DMS153 (cell line): ENCODE measurements at places on chromosomes 1 and 21.
A peak's percentile ranks its signal among the peaks of the same experiment; 100 is the strongest.

DNA sequence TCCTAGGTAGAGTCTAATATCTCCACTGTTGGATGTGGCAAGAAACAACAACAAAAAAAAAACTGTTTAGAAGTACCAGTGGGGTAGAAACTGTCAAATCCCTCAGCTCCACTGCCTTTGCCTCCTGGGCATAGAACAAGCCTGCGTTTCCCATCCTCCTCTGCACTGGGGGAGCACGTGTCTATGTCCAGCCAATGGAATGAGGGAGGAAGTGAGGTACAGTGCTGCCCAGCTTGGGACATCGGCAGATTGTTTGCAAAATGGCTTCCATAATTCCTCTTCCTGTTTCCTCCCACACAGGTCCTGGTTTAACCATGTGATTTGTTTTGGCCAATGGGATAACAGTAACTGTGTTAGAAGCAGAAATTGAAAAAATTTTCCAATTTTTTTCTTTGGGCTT, 39.1 kb downstream of the PSMG1 start:
- no peak for DNase-seq

- DNase-seq: no peak
Observed at GRCh38 chr1:56139836-56140235, 439.5 kb downstream of the PLPP3 start.

- no peak for DNase-seq
Observed at GRCh38 chr21:16455526-16455925, 725.7 kb downstream of the USP25 start.

DNA sequence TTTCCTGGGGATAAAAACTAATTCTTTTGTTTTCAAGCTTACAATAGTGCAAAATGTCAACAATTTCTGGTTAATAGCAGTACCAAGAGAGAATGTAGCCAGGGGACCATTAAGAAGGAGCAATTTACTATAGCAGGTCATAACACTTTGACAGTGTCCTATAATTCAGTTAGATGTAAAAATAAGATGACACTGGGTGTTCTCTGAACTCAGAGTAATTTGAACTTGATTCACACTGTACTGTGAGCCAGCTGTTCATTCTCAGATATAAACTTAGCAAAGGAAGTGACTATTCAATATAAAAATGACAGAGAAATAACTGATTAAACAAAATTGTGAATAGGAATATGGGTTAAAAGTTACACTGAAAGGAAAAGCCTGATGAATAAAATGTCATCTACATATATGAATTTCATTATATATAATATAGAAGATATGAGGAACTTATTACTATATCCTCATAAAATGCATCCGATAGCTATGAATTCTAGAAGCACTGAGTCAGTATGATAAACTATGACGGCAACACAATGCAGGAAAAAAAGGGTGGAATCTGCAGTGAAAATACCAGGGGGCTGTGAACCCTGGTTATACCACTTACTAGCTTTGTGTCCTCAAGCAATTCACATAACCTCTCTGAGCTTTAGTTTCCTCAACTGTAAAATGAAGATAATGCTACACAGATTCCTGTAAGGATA, 135.9 kb downstream of the ACBD6 start:
- no peak for DNase-seq

DNA sequence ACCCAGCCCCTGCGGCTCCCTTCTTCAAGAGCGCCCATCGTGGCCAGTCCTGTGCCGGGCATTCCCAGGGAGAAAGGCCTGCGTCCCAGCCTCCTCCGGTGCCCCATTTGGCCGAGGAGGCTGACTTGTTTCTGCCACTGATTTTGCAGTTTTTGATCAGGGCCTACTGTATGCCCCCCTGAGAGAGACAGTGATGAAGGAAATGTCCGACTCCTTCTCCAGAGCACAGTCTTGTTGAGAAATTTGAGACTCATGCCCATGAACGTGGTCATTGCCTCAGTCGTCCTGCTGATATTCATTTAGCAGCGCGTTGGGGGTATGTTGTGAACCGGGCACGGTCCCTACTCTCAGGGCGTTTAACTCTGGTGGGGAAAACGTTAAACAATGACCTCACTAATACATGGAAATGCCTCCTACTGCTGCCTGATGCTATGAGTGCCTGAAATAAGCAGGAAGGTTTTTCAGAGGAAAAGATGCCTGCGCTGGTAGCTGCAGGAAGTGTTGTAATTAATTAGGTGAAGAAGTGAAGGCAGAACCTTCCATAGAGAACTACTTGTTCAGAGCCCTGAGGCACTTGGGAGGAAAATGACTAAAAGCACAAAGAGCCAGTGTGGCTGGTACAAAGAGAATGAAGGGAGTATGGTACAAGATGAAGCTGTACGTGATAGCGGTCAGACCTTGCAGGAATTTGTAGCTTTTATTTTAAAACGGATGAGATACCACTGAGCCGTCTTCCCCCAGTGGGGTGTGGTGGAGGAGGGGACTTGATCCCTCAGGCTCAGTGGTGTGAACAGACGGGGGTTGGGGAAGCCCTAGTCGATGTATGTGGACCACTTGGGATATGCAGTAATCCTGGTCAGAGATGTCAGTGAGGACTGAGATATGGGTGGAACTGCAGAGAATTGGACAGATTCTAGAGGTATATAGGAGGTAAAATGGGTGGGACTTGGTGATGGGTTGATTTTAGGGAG, 730 bp downstream of the ZCCHC17 start:
- no peak for DNase-seq

DNA sequence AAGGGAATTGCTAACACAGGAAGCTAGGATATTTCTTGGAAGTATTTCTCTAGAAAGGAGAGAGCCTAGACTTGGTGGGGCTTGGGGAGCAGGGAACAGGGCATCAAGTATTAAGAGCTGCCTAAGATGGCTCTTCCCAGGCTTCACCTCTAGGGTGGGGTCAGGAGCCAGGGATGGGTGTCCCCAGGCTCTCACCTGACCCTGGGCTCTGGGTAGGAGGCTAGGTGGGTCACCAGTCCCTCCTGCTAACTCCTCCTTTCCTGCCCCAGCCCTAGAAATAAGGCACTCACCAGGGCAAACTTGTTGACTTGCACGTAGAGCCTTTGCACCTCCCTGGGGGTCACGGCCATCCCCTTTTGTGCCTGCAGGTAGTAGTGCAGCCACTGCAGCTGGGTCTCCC, 15.0 kb downstream of the ETNK2 start:
- DNase-seq: no peak

DNA sequence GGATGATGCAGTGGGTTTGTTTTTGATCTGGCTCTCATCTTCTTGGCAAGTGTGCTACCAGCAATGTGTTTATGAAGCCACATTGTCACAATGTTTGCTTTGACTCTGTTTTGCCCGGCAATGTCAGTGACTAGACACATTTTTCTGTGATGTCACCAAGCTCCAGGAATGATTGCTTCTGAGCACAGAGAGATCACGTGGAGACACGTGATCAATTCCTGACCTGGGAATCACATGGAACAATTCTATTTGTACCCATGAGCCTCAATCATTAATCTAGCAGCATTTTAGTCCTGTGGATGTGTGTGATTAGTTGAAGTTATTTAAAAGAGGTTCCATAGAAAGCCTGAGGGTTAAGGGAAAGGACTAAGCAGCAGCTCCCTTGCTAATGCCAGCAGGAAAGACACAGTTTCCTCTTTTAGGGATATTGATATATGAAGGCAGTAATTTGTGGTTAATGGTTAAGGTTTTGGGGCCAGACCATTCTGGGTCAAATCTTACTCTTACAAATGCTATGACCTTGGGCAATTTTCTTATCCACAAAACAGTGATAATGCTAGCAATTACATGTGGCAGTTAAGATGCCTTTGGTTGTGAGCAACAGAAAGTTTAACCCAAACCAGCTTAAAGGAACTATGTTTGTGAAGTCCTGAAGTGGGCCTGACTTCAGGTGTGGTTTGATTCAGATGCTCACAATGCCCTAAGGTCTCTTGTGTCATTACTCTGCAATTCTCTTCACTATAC, 59.0 kb downstream of the FASLG start:
- DNase-seq: peak; percentile 77

GRCh38 chr1:29121516-29121935, 2.2 kb downstream of the TMEM200B start:
- DNase-seq: no peak

- no peak for DNase-seq
Observed at GRCh38 chr1:8631163-8631562, 186.3 kb downstream of the RERE start.

DNA sequence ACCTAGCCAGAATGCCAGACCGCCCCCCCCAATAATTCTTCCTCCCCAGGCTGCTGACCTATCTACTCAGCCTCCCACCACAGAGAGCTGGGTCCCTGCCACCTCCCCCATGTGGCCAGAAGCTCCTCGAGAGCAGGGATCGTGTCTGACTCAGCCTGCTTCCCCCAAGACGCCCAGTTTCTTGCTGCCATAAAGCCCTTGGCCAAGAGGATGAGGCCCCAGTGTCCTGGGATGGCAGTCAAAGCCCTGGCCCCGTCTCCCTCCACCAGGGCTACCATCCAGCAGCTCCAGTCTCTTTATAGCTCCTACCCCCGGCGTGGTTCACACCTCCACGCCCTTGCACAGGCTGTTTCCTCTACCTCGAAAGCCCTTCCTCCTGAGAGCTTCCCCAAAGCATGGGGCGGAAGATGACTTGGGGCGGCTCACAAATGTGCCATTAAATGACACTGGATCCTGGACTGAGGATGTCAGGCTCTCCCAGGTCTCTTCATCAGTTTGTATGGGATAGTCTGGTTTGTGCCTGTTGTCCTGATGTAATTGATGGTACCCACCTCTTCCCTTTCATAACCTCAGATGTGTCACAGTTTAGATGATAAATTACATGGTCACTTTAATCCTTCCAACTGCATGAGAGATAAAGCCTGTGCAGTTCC, 13.2 kb downstream of the ADGRB2 start:
- no peak for DNase-seq

DNA sequence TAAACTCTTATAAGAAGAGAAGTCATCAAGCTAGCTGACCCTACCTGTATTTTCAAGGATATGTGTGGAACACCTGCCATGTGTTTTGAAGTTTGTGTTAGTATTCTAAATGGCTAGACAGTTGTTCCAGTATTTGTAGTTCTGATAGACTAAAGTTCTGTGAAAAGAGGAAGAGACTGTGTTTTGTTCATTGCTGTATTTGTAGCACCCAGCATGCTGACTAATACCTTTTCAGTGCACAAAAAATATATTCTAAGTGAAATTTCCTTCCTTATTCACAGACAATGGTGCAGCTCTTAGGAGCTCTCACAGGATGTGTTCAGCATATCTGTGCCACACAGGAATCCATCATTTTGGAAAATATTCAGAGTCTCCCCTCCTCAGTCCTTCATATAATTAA, 8.2 kb upstream of the METTL18 start:
- DNase-seq: no peak

DNA sequence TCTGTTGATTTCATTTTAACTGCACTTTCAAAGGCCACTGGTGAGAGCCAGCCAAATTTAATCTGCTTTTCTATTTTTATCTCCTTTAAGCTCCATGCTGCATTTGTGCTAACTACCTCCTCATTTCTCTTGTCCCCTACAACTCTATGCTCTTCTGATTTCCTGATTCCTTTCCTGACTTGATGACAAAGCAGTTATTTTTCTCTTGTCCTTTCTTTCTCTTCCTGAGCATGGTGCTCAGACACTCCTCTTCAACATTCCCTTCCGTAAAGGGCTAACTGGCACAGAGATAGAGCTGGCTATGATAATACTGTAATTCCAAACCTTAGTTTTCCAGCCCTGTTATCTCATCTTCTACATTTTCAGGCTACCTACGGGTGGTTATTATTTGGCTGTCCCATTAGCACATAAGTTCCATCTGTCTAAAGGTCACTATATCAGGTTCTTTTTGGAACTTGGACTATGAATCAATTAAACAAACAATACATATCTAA, 6.8 kb upstream of the BCAS2 start:
- DNase-seq: no peak

DNA sequence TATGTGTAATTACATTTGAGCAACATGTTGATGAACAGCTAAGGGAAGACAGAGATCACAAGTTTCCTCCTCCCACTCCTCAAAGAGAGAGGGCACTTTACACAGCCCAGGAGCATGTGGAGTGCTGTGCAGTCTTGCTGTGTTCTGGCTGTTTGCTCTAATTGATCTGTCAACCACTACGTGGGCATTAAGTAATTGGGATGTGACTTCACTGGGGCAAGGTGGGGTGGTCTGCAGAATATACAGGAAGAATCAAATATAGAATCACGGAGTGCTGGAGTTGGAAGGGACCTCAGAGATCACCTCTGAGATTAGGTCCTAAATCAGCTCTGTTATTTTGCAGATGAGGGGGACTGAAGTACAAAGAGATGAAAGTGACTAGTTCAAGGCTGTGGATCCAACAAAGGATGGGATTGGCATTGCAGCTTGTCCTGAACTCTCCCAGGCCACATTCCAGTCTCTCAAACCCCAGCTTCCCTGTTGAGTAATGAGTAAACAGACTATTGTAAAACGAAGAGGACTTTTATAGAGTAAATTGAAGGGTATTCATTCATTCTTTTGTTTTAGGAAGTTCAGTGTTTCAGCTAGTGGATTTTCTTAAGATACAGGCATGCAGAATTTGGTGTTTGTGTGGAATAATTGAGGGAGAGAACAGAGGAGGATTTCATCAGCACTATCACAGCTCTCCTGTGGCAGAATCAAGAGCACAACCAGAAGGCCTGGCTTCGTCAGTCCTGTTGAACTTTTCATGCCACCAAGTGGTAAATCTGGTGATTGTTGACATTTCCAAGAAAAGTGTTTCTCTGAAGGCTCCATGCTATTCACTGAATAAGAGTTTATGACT, 22.4 kb downstream of the NOS1AP start:
- DNase-seq: no peak

DNA sequence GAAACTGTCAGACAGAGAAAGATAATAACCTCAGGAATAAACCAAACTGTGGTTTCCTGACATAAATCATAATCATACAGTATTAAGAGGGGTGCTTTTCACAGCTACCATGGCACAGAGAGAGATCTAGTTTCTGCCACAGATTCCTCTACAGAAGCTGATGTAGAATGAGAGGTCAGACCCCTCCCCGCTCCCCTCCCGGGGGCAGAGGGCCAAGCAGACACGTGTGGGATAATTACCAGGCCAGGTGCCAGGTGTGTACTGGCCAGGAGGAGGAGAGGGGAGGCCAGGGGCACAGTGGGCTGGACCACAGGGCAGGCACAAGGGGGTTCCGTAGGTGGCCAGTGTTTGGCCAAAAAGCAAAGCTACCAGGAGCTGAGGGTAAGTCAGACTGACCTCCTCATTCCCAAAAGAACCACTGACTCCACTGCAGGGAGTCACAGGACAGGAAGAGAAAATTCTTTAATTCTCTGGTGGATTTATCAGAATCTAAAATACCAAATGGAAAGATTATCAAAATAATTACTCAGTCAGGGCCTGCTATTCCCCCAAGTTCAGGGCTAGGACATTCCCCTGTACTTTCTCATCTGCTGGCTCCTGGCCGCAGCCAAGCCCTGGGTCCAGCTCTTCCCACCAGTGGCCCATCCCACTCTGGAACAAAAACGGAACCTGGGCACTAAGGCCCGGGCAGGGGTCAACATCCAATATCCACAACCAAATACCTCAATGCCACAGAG, 30.0 kb downstream of the C2CD2 start:
- no peak for DNase-seq

DNA sequence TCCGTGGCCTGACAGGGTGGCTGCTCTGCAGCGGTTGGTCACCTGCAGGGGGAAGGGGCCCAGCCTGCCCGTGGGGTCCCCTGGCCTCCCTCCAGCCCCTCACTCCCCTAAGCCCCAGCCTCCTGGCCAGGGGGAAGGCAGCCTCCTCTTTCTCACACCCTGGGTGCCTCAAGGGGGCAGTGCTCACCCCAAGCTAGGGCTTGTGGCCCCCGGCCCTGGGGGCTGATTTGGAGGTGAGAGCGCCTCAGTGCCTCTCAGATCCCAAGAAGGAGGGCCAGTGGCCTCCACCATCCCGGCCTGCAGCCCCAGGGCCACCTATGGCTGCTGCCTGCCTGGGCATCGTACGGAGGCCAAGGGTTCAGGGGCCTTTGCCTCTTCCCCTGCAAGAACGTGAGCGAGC, 66.4 kb upstream of the TTC34 start:
- no peak for DNase-seq

GRCh38 chr1:196027127-196027526, 581.1 kb downstream of the KCNT2 start:
- DNase-seq: no peak
